Liver (tissue), 10 donors: ENCODE measurements at places on chromosomes 11 and 22.

DNA sequence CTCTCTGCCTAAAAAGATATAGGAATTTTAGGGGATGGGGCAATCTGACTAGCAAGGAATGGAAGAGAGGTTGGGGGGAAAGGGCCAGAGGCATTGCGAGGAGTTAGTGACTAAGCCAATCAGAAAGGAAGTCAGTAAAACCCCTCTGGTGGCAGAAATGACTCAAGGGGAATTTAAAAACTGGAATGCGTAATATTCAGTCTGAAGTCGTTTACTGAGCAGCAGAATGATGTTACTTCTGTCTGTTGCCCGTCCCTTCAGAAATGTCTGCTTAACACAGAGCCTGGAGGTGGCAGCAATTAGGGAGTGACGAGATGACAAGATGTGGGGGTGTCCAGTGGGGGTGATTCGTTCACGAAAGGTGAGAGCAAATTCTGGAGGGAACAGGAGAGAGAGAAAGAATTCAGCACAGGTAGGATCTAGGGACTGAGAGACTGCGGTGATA is 107.7 kb upstream of the CLMP start:
- DNase-seq, result no peak

- no peak for DNase-seq
Measured at GRCh38 chr11:11075515-11076171, 217.8 kb upstream of the ZBED5 start.

DNA sequence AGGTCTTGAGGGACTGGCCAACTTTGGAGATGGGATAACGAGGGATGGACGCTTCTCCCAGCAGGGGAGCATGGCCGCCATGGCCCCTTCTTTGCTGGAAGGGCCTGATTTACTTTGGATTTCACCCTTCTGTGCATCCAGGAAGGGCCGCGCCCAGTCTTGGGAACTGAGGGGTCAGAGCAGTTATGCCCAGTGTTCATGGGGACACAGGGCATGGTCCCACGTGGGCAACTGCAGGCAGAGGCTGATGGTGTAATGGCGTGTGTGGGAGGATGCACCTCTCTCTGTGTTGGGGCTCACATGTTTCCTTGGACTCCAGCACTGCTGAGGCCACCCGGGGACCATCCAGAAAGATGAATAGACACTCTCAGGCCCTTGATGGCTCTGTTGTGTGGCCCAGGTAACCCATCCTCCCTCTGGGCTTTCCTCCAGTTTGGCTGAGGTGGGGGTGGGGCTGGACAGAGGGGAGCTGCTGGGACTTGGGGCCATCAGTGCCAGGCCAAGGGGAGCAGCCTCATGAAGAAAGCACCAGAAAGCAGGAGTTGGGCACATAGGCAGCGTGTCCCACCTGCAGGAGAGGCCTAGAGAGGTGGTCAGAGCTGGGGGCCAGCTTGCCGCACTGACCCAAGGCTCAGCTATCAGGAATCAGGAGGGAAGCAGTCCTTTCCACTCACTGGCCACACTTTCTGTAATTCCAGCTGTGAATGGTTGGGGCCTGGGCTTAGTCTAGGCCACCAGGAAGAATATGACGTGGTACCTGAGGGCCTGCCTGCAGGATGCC is 1033.9 kb downstream of the TBC1D22A start:
- DNase-seq, result peak; percentile 20

DNA sequence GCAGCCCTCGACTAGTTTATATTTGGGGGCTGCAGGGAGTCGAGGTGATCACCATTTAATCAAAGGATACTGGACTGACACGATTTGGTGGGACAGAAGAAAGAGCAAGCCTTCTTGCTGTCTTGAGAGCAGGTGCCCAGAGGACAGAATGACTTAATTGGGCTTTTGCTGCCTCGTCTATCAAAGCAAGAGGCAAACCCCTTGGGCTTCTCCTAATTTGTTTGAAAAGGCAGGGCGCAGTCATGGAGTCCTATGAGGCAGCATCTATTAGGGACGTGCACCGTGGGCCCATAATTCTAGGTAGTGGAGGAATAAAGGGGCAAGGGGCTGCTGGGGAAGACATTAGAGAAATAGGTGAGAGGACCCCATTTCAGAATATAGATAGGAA is 1411.3 kb downstream of the TBC1D22A start:
- no peak for DNase-seq

GRCh38 chr22:23269441-23270211 is 89.3 kb downstream of the BCR start:
- no peak for DNase-seq

DNA sequence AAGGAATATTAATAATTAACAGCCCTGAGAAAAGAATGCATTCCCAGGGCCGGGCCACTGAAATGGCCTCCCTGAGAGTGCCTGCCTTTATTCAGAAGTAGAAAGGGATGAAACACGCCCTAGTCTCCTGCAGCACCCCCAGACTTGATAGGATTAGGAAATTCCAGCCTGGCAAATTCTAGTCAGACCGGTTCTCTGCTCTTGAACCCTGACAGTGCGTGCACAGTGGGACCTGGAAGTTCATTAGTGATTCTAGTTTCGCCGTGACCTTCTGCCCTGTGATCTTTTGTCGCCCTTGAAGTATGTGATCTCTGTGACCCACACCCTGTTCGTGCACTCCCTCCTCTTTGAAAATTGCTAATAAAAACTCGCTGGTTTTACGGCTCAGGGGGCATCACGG is 2.1 kb upstream of the GSTP1 start:
- DNase-seq, result no peak

- DNase-seq, result peak; percentile 79
Measured at GRCh38 chr22:23281406-23282088, 101.2 kb downstream of the BCR start.
